Stimulated activated CD4-positive, alpha-beta T cell treated with anti-CD3 and anti-CD28 coated beads, Interleukin-4, amount 100 ng/mL, for 4 hours (primary cell): ENCODE measurements at places on chromosomes 16 and 17.

DNA sequence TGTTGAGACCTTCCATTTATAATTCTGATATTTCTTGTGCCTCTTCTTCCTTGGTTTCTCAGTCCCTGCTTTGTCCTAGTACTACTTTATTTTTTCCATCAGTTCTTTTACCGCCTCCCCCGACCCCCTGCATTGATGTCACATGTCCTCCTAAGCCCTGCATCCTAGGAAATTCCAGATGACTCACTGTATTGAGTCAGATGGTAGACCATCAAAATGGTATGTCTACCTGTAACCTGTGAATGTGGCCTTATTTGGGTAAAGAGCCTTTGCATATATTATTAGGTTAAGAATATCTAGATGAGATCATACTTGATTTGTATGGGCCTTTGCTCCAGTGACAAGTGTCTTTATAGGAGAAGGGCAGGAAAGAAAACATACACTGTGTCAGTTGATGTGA lies 515.3 kb upstream of the CA10 start:
- no peak for DNase-seq

- no peak for DNase-seq
Measured at GRCh38 chr16:87484487-87485331, 8.1 kb downstream of the ZCCHC14 start.

DNA sequence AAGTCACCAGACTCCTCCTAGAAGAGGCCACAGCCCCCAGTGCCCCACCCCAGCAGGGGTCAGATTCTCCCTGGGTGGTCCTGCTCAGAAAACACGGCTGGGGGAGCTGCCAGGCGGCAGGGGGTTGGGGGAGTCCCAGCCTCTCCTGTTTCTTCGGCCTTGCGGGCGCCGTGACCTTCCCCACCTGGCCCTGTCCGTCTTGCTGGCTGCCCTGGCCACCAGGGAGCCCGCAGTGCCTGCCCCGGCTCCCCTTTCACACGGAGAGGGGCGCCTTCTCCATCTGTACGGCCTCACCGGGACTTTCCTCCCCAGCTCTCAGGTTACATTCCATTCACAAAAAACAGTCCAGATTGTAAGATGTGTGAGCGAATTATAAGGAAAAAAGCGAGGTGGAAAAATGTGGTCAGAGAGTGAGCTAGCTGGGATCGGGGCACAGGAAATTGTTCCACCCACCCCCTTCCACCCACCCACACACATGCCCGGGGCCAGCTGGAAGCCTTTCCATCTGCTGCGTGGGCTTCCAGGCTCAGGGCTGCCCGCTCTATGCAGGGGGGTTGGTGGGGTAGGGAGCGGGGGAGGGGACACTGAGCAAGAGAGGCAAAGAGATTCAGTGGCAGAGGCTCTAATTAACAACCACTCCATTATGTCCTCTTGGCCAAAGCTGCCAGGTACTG lies 14.6 kb upstream of the CIBAR2 start:
- DNase-seq, result peak; percentile 62

DNA sequence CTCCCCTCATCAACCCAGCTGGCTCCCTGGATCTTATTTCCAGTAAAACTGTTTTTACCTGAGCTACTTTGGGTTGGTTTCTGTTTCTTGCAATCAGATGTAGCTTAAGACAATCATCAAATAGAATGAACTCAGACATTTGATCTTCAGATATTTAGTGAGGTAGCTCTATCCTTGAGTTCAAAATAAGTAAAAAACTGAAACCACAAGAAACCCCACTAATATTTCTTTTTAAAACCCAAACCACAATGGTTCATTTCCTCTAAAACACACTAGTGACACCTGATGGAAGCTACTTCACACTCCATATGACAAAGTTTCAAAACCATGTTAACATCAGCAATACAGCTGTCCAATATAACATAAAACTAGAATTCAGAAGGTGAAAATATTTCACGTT lies 37.8 kb downstream of the CACNG1 start:
- no peak for DNase-seq

DNA sequence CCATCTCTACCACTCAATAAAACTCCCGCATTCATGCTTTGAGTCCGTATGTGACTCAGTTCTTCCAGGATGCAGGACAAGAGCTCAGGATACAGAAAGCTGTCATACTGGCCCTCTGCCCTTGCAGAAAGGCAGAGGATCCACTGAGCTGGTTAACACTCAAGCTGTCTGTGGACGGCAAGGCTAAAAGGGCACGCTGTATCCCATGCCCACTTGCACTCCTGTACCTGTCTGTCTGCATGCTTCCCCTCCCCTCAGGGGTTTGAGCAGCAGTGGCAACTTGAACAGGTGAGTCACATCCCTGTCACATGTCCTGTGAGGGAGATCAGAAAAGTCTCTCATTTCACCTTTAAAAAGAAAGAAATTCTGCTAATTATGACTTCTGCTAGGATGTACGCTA lies 293.8 kb downstream of the HS3ST3B1 start:
- no peak for DNase-seq

GRCh38 chr17:57601143-57601735 lies 143.9 kb downstream of the CCDC182 start:
- DNase-seq, result no peak

GRCh38 chr16:20940871-20941635 lies 40.5 kb downstream of the LYRM1 start:
- no peak for DNase-seq

- no peak for DNase-seq
Measured at GRCh38 chr16:56894331-56894917, 29.4 kb downstream of the SLC12A3 start.

- DNase-seq, result no peak
Measured at GRCh38 chr17:71846561-71847110, 274.2 kb upstream of the SOX9 start.

GRCh38 chr16:47016700-47017133 lies 43.2 kb upstream of the DNAJA2 start:
- DNase-seq, result no peak

DNA sequence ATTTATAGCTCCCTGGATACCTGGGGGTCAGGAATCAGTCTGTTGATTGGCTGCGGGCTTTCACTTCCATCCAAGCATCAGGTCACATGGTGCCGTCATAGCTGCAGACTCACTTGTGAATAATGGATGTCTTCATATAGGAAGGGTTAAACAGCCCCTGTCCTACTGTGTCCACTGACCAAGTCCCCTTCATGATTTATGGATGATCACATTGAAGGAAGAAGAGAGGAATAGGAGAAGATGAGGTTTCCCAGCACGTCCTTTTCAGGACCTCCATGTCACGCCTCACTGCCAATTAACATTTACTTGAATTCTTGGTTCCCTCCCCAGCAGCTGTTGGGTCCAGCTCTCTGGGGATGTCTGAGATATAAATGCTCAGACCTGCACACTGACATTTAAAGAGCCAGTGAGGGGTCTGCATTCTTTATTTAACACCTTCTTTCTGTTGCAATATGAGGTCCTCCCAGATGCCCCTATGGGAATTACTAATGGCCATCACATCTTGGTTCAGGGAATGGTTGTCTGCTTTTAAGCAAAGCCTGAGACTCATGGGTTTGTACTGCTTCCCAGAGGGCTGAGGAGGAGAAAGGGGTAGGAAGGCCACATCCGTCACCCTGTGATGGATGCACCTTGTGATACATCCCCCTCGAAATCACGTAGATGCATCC lies 230.6 kb upstream of the HSBP1 start:
- DNase-seq, result no peak

- no peak for DNase-seq
Measured at GRCh38 chr16:17273142-17273561, 197.6 kb downstream of the XYLT1 start.

DNA sequence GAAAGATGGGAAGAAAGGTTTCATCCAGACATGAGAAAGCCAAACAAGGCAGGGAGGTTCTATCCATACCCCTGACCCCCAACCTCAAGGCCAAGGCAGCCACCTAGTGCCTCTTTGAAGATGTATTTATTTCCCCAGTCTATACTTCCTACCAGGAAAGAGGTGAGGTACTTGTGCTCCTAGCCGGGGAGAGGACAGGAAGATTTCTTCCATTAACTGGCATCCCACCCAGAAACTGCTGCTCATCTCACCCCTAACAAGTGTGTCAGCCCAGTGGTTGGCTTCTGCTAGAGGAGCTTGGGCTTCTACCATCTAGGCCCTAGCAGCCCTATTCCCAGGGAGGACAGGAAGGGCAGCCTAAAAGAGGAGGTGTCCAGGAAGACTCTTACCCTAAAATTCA lies 8.9 kb downstream of the COPZ2 start:
- no peak for DNase-seq

DNA sequence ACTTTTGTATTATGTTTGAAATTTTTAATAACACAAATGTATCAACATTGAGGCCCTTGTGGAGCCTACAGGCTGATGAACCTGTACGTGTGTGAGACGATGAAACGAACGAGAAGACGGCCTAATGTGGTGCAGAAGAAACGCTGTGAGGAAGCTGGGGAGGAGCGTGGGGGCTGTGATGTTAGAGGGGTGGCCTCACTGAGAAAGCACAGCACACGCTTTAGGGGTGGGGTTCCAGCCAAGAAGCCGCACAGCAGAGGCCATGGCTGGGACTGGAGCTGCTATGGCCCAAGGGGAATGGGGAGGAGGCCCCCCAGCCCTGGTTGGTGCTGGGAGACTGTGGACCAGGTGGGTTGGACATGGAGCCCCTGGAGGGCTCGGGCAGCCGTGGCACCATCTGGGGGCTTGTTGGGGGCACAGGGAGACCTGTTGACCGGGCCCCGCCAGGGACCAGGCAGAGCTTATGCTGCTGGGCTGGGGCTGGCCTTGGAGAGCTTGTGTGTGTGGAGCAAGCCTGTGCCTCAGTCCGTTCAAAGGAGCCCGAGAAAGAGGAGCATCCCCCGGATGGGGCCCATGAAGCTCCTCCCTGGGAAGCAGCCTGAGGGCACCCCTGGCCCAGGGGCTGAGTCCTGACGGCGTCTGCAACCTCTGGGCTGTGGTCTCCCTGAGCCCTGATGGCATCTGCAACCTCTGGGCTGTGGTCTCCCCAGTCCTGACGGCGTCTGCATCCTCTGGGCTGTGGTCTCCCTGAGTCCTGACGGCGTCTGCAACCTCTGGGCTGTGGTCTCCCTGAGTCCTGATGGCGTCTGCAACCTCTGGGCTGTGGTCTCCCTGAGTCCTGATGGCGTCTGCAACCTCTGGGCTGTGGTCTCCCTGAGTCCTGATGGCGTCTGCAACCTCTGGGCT lies 44.7 kb downstream of the METRNL start:
- DNase-seq, result no peak

- DNase-seq, result no peak
Measured at GRCh38 chr17:57092171-57092570, 7.1 kb downstream of the AKAP1 start.

DNA sequence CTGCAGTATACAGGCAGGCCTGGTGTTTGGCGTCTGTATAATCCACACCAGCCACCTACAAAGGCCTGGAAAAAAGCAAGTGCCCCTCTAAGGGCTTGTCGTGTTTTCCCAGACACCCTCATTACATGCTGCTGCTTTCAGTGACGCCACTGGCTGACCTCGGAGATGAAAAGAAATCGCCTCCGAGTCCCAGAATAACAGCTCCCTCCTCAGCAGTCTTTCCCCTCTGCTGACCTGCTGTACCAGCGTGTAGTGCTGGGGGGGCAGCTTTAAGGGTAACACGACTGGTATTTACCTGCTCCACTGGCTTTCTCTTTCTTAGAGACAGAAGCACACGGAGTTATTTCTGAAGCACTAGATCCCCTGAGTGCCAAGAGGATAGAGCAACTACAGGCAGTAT lies 296.8 kb downstream of the GRIN2A start:
- DNase-seq, result no peak

DNA sequence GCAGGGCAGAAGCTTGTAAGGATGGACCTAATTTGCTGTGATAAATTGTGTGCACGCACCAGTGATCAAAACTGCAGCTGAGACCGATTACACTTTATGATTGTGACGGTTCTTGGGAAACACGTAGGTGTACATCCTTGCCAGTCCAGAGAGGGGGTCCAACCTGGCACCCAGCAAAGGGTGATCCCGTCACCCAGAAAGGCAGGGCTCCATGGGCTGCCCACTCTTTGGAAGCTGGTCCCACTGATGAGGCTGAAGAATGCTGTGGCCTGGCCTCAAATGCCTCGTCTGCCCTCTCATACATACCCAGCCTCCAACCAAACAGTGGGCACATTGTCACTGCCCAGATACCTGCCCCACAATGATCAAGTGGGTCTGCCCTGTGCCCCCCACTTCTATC lies 132.0 kb downstream of the C16orf78 start:
- DNase-seq, result no peak

DNA sequence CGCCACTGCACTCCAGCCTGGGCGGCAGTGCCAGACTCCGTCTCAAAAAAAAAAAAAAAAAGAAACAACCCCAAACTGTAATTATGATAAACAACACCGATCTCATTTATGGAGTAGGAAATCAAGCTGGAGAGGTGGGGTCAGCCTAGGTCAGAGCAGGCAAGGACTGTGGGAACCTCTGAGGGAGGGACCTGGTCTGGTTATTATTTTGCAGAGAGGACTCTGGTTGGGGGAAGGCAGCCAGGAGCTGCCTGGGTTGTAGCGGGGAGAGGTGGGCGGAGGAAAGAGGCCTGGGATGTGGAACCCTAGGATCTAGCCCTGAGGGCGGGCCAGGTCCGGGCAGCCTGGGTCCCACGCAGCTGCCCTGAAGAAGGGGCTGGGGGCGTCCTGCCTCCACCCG lies 10.9 kb upstream of the HS3ST6 start:
- no peak for DNase-seq

DNA sequence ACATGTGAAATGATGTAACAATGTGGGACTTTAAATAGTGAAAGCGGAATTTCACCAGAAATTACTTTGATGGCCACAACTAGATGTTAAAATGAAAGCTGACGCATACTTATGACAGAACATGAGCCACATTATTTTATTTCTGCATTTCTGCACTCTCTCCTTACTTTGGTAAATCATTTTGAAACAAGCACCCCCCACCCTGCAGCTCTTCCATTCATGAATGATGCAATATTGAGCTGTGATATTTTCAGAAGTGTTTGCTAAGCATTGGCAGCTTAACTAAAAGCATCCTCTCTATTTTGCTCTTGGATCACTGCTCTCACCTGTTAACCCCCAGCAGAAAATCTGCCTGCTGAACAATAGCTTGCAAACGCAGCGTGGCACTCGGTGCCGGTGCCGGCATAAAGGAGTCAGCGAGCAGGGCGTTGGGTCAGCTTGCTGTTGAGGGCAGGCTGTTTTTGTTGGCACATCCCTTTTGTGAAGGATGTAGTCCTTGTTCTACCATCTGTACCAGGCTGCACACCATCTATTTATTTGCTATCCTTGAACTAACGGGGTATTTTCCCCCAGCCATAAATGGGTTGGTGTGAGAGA lies 30.8 kb upstream of the CBLN1 start:
- DNase-seq, result no peak

GRCh38 chr16:68529931-68530701 lies 9.0 kb upstream of the ZFP90 start:
- DNase-seq, result peak; percentile 92

GRCh38 chr17:32516450-32516849 lies 29.7 kb downstream of the CDK5R1 start:
- no peak for DNase-seq

GRCh38 chr16:85101956-85102630 lies 10.2 kb downstream of the CIBAR2 start:
- DNase-seq, result no peak

DNA sequence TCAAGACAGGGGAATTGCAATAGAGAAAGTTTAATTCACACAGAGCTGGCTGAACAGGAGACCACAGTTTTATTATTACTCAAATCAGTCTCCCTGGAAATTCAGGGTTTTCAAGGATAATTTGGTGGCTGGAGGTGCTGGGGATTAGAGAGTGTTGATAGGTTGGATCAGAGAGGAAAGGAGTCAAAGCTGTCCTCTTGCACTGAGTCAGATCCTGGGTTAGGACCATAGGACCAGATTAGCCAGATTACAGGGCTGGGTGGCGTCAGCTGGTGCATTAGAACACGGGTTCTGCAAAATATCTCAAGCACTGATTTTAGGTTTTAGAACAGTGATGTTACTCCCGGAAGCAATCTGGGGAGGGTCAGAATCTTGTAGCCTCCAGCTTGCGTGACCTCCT lies 1.8 kb upstream of the NSMCE1 start:
- DNase-seq, result no peak
